CD4-positive, alpha-beta T cell treated with Interleukin-10 for 1 hour (primary cell): ENCODE measurements at places on chromosomes 12 and 14.

- no peak for DNase-seq
These were observed 23.3 kb downstream of the STXBP6 start for GRCh38 chr14:25026476-25027137.

DNA sequence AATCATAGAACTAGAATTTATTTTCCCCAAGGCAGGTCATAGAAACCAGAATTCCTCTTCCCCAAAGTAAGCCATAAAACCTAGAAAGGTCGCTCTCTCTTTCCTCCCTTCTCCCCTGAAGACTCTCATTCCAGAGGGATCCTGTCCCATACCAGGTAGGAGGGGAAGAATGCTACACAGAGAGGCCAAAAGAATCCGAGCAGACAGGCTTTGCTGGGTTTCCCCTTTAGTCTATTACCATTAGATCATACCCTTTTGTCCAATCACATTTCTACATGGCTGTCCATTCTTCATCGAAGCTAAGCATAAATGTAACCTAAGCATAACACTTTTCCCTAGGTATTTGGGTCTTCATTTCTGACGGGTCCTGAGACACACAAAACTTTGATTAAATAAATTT is 204.5 kb downstream of the SPTSSA start:
- no peak for DNase-seq

DNA sequence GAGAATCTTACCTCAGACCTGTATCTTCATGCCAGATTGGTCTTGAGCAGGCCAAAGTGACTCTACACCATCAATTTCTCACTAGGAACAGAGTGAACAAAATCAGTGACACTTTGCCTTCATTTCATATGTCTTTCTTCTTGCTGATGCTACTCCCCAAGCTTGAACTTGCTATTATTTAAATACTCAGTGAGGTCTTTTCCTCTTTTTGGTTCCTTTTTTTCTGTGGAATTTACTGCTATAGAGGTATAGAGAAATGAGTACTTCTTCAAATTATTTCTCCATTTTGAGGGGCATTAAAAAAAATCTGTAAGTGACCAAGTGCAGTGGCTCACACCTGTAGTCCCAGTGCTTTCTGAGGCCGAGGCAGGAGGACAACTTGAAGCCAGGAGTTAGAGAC is at the start of gene GPR33:
TSS of gene GPR33 (minus strand) at position 154 of the 400 bp plus-strand sequence. CDS start 4,074 bp downstream, outside the sequence.
- no peak for DNase-seq

DNA sequence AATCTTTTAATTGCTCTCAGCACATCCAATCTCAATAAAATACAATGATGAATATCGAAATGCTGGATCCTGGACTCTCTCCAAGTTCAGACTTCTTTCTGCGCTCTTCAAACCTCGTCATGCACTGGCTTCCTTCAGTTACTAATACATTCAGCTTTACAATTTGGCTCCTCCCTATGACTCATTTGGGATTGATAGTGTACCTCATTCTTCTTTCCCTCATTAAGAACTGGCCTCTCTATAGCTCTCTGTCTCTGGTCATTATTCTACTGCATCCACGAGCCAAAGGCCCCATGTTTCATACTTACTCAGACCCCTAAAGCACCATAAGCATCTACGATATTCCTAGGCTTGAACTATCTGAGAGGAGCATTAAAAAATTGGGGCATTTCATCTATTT is 4.9 kb downstream of the TSPAN8 start:
- DNase-seq = no peak

GRCh38 chr12:127445581-127446139 is 821.3 kb upstream of the TMEM132C start:
- no peak for DNase-seq

GRCh38 chr12:64137117-64137516 is 85.0 kb downstream of the KICS2 start:
- DNase-seq = no peak

DNA sequence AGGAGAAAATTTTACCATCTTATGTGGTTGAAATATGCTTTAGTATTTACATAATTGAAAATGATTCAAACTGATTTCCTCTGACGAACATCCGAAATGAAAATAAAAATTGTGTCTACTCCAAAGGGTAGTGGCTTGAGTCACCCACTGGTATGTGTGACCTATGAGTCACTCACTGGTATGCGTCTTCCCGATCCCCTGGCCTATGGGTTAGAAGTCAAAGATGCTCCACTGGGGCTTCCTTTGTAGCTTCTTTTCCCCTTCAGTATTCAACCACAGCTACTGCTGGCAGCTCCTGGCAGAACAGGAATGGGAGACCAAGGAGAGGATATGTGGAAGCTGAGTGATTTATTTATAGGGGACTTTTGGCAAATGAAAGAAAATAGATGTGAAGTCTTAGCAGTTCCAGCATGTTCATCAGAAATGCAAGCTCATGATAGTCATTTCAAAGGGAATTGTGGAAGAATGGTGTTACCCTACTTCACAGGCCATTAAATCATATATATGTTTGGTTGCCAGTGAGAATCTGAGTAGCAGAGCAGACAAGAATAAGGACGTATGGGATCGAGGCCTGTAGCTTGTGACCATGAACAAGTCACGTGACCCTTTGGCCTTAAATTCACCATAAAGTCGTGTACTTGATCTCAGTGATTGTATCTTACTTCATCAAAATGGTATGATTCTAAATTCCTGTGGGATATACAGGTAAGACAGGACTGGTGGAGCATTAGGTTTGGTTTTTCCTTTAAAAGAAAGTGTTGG is 108.3 kb downstream of the CRADD start:
- DNase-seq = peak; percentile 31

GRCh38 chr14:44204061-44204835 is 302.8 kb downstream of the FSCB start:
- no peak for DNase-seq

DNA sequence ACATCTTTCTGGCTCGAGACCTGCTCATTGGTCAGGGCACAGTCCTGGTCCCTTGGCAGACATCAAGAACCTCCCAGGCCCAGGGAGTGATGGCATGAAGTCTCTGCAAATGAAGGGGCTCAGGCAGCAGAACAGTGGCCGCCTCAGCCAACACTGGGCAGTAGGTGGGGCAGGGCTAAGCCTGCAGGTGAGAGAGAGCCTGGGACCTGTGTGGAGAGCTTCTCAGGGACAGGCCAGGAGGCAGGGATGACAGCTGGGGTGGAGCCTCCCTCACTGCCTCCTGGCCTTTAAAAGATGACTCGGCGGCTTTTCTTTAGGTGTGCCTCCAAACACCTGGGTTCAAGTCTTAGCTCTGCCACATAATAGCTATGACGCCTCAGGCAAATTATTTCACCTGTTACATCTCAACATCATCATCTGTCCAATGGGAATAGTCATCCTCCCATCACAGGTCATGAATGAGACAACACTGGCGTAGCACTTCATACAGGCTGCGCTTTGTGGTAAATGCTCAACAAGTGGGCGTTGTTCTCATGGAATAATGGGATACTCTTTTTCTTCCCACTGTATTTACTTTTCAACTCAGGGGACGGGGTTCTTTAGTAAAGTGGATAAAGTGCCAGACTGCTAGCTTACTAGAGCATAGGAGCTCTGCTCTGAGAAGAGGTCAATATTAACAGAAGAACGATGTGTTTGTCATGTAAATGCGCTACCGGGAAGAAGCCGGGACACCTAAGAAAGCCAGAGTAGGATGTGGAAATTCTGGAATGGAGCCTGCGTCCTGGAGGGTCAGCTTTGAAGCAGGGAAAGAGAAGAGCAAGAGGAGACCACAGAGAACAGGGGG is 277.4 kb downstream of the FOXN3 start:
- no peak for DNase-seq

GRCh38 chr14:76375484-76375883 is 453 bp upstream of the ESRRB start:
- DNase-seq = no peak

GRCh38 chr14:99805757-99806439 is 12.7 kb downstream of the EML1 start:
- no peak for DNase-seq

DNA sequence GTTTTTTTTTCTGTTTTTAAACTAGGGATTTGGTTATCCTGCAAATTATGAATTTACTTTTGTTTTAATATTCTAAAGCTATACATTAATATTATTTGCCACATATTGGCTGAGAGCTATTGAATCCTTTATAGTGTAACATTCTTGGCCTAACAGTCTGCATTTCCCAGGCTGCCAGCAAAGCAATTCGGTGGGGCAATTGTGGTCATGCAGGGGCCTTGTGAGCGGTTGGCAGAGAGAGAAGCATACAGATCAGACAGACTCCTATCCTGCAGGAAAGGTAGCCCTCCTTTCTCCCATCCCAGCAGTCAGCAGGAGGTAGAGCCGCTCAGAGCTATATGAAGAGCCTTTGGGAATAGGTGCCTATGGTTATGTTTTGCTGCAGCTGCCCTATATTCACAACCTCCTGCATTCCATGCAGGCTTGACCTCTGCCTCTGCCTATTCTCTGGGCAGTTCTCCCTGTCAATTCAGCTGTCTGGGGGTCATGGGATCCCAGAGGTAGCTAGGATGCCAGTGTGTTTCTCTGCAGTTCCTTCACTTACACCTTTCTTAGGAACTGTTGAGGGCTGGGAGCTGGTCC is 144.7 kb downstream of the GPHN start:
- DNase-seq = no peak

GRCh38 chr14:94933486-94933885 is 163.6 kb upstream of the GSC start:
- DNase-seq = no peak

DNA sequence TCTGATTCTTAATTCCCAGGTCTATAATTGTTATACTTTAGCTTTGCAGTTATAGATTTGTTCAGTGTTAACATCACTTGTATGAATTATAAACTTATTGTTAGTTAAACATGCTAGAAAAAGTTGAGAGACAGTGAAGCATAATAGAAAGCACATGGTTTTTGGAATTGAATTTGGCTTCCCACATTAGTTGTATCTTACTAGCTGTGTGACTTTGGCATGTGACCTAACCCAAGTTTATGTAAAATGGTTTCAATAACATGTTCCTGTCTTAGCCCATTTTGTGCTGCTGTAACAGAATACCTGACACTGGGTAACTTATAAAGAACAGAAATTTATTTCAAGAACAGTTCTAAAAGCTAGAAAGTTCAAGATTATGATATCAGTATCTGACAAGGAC is 146.3 kb downstream of the PDE3A start:
- no peak for DNase-seq

GRCh38 chr14:67516676-67517075 is 16.4 kb upstream of the PLEKHH1 start:
- no peak for DNase-seq

DNA sequence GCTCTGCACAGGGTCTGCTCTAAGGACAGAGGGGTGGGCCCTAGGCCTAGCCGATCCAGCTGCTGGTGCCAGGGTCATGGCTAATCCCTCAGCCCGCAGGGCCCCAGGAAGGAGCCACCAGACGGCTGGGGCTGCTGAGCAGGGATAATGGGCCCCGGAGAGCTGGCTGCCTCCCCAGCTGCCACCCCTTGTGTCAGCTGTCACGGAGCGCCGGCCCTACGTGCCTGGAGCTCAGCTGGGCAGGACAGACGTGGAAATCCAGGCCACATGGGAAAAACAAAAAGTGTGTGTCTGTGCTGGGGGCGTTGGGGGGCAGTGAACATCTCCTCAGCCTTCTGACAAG is 36.2 kb downstream of the CHGA start:
- no peak for DNase-seq

- no peak for DNase-seq
These were observed 69.0 kb upstream of the OVCH1 start for GRCh38 chr12:29566441-29566840.

- DNase-seq = no peak
These were observed 56.5 kb downstream of the GARIN6 start for GRCh38 chr12:99704036-99704435.

DNA sequence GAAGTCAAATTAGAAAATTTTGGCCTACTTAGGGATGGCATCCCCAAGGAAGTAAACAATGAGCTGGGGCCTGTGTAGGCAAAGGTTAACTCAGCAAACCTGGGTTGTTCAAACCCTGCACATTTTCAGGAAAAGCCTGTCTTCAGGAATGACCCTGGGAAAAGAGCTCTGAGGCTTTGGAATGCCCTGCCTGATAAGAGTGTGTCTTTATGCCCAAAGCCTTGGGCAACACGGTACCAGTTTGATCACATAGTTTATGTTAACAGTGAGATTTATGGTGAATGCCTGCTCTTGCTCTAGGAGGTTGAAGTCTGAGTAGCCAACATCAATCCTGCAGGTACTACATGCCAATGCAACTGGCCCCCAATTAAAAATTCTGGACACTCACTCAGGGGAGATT is 28.2 kb upstream of the STAB2 start:
- DNase-seq = no peak

- no peak for DNase-seq
These were observed 14.1 kb downstream of the KCNH3 start for GRCh38 chr12:49552899-49553298.

- DNase-seq = no peak
These were observed 309.3 kb downstream of the ITPR2 start for GRCh38 chr12:26523708-26524150.

DNA sequence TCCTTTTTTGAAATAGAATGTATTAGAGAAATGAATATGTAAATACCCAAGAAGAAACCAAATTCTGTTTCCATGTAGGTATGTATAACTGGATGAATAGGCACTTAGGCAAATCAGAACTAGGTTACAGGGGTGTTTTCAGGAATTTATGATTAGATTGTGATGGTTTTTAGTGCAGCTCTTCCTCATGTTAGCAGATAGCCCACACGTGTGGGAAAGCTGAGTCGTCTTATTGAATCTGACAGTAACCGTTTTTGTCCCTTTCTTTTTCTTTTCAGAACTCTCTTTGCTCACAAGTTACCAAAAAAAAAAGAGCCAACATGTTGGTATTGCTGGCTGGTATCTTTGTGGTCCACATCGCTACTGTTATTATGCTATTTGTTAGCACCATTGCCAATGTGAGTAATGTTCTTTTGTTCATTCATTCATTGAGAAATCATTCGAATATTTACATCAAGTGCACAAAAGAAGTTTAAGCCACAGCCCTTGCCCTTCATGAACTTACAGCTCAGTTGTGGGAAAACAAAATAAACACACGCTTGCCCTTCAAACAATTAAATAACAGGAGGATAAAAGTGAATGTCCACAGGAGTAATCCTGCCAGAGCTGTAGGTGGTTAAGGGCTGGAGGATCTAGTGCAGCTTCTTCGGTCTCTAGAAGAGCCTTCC is 14.8 kb downstream of the EMP1 start:
- DNase-seq = no peak

- DNase-seq = no peak
These were observed 51.4 kb upstream of the TMTC2 start for GRCh38 chr12:82635263-82635662.

- no peak for DNase-seq
These were observed 291.4 kb downstream of the PCNX1 start for GRCh38 chr14:71198687-71199086.

DNA sequence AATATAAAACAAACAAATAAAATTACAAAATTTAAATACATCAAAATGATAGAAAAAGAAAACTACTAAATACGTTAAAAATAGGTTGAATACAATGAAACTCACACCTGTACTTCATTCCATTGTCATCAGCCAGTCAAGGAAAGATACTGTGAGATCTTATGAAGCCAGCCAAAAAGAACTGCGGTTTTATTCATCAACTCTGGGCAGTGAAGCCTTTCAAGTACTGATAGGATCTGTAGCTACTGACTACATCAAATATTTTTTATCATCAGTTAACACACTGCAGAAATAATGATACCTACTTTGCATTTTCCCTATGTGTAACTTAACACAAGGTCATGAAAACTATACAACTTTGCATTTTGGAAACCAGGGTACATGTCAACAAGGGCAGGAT is 46.3 kb upstream of the FAR2 start:
- peak; percentile 47 for DNase-seq
